ENCODE measurements at places on chromosomes 16 and 17.

- DNase-seq, result no peak
Measured at GRCh38 chr17:10683853-10684252, 13.5 kb downstream of the SCO1 start.

DNA sequence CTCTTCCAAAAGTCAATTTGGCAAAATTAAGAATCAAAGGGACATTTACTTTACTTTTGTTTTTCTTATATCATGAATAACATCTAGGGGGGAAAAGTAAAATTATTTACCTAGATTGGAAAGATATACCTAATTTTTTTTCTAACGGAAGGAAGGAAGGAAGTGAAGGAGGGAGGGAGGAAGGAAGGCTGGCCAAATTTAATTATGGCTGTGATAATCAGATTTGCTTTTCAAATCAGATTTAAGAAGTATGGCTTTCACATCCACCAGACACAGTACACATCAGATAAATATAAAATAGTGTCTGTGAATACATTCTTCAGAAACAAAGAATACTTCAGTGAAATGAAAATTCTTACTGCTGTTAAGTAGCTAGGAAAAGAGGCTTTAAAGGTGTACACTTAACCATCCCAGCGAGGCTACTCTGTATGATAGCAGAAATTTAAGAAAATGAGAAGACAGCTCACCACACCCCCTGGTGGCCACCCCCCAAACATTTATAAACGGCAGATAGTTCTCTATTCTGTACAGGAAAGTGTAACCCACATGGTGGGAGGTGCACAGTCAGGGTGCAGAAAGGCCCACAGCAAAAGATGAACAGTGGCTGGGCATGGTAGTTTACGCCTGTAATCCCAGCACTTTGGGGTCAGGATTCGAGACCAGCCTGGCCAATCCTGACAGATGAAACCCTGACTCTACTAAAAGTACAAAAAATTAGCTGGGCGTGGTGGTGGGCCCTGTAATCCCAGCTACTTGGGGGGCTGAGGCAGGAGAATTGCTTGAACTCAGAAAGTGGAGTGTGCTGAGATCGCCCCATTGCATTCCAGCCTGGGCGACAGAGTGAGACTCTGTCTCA is 150.8 kb downstream of the SSH2 start:
- no peak for DNase-seq

- DNase-seq, result no peak
Measured at GRCh38 chr16:14456793-14457481, 173.1 kb downstream of the PARN start.

GRCh38 chr17:3957735-3958599 is 6.3 kb downstream of the ATP2A3 start:
- DNase-seq, result no peak

- DNase-seq, result no peak
Measured at GRCh38 chr17:40532520-40533253, 31.3 kb upstream of the TNS4 start.

DNA sequence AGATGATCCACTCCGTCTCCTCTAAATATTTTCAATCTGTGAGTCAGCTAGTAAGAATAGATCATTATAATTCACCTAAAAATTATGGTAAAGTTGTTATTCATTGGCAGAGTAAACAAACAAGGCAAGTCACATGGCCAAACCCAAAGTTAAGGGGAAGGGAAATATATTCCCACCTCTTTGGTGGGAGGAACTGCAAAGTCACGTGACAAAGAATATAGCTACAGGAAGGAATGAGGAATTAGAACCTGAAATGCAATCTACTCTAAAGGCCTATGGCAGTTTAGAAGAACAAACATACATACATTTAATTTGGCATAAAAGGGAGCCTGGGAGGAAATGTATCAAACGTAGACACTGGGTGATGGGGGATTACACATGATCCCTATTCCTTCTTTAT is 48.9 kb downstream of the NOG start:
- DNase-seq, result no peak

- DNase-seq, result no peak
Measured at GRCh38 chr16:23301251-23302044, 654 bp upstream of the SCNN1B start.

DNA sequence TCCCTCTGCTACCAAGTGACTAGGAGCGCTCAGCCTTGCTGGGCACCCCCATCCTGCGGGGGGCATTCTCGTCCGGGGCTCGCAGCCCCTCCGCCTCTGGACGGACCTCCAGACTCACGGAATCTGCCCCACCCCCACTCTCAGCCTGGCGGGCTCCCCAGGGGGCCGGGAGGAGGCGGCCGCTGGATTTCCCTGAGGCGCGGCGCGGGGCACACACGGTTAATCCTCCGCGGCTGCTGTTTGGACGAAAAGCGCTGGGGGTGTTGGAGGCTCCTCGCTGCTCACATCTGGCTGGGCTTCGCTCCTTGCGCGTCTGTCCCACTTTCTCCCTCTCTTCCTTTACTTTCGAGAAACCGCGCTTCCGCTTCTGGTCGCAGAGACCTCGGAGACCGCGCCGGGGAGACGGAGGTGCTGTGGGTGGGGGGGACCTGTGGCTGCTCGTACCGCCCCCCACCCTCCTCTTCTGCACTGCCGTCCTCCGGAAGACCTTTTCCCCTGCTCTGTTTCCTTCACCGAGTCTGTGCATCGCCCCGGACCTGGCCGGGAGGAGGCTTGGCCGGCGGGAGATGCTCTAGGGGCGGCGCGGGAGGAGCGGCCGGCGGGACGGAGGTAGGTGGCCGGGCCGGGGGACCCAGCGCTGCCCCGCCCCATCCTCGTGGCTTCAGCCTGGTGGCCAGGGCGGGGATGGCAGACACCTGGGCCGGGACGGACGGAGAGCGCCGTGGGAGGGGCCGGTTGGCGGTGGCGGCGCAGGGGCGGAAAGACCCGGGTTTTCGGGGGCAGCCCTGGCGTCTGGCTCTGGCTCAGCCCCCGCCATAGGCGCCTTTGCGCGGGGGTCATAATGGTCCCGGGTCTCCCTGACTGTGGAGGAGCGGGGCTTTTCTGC is at the start of gene C1QTNF1:
TSS of gene C1QTNF1 (plus strand) at position 284 of the 886 bp plus-strand sequence. CDS start 19,800 bp downstream, outside the sequence.
- DNase-seq, result no peak

- no peak for DNase-seq
Measured at GRCh38 chr17:79613195-79613772, 2.4 kb upstream of the RBFOX3 start.

GRCh38 chr16:67541391-67542263 is 13.0 kb downstream of the RIPOR1 start:
- no peak for DNase-seq

GRCh38 chr16:27951489-27952120 is 111.9 kb downstream of the GSG1L start:
- no peak for DNase-seq

- DNase-seq, result no peak
Measured at GRCh38 chr16:70394853-70395252, 44.0 kb downstream of the ST3GAL2 start.

GRCh38 chr16:56767024-56767423 is 37.1 kb downstream of the NUP93 start:
- DNase-seq, result no peak

GRCh38 chr16:68078701-68079375 is 6.3 kb upstream of the NFATC3 start:
- no peak for DNase-seq

DNA sequence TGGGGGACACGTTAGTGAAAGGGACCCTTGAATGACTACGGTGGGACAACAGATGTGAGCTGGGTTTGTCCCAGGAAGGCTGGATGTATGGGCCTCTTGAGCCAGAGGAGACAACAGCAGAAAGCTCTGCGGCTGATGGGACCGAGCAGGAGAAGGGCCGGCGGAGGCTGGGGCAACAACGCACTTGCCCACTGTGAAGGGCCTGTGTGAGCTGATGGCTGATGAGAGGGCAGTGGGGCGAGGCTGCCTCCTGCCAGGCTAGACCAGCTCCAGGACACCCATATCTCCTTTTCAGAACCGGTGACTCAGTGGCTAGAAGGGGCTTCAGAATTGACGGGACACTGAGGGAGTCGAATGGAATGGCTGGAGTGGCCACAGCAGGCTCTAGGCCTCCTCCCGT is 250.1 kb downstream of the SEC14L1 start:
- DNase-seq, result no peak

GRCh38 chr16:51854401-51854951 is 692.5 kb downstream of the TOX3 start:
- DNase-seq, result no peak

- DNase-seq, result no peak
Measured at GRCh38 chr17:33948309-33948708, 306.8 kb upstream of the CCL2 start.

GRCh38 chr16:56600398-56600999 is 7.9 kb upstream of the MT2A start:
- no peak for DNase-seq

DNA sequence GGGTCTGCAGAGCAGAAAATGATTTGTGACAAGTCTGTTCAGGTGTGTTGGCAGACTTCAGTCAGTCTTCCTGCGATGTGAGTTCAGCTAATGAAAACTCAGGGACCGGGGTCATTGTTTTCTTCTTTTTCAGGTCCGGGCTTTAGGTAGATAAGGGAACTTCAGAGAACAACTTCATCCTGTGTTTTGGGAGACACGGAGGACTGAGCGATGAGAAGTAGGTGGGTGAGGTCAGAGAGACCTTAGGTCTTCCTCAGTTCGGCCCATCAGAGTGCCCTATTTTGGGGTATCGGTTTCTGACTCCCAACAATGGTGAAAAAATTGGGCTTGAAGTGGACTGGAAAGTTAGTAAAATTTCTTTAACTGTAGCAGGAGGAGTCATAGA is 88.9 kb upstream of the ATF7IP2 start:
- DNase-seq, result no peak

GRCh38 chr17:64628641-64629040 is 33.5 kb downstream of the SMURF2 start:
- DNase-seq, result no peak

GRCh38 chr16:30353438-30354129 is 1.5 kb downstream of the CD2BP2 start:
- DNase-seq, result no peak

DNA sequence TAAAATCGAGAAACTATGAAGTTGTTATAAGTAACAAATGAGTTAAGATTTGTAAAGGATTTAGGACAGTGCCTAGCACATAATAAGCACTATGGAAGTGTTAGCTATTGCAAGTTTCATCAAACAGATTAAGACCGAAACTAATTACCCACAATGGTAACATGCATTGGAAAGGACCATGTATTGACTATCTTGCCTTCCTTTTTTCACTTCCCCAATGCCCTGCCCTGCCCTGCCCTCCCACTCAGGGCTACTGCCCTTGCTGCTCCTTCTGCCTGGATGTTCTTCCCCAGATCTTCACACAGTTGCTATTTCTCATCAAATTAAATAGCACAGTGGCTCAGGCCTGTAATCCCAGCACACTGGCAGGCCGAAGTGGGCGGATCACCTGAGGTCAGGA is 202.1 kb upstream of the PSMD7 start:
- no peak for DNase-seq

- DNase-seq, result no peak
Measured at GRCh38 chr16:14131774-14132695, 60.9 kb downstream of the MRTFB start.

DNA sequence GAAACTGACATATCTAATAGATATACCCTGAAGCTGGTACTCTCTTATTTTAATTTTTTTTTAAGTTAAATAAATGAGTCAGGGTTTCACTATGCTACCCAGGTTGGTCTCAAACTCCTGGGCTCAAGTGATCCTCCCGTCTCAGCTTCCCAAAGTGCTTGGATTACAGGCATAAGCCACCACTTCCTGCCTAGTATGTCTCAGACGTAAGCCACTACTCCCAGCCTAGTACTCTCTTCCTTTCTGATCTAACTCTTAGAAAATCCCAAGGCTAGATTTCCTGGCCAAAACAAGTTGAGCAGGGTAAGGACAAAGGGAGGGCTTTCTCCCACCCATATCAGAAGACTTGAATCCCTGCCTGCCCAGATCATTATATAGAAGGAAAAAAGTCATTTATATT is 33.7 kb downstream of the HOXB1 start:
- no peak for DNase-seq
